Small intestine (tissue), 16 donors: ENCODE measurements at places on chromosomes 4 and X.
A peak's percentile ranks its signal among the peaks of the same experiment; 100 is the strongest.

GRCh38 chrX:19443869-19444526 lies 71.3 kb downstream of the MAP3K15 start:
- no peaks in the 10 kb centered on the region for H3K36me3 ChIP-seq
- DNase-seq: no peak
- H3K4me3 ChIP-seq: no peak overlapping the region

- no peak for DNase-seq
- H3K36me3 ChIP-seq: no peaks in the 10 kb centered on the region
These were observed 62.4 kb downstream of the LIMCH1 start for GRCh38 chr4:41600243-41600912.

DNA sequence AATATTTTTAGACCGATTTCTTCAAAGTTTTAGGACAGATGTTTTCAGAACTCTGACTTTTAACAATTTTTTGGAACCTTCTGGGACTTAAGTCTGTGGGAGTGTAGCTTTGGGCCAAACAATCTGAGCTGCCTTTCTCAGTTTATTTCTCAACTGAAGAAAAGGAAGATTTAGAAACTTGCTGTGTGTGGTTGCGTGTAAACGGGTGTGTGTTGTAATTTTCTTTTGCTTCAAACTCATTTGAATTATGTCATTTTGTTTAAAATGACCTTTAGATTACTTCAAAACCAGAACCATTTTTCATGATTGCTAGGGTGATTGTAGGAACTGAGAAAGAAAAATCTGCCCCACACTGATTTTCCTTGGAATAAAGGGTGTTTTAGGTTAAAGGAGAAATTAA lies 577.7 kb upstream of the GALNTL6 start:
- H3K4me3 ChIP-seq: no peak overlapping the region
- no peaks in the 10 kb centered on the region for H3K36me3 ChIP-seq
- no peak overlapping the region for H3K27ac ChIP-seq

- no peaks in the 10 kb centered on the region for H3K4me1 ChIP-seq
- H3K27me3 ChIP-seq: no peaks in the 10 kb centered on the region
- no peak for DNase-seq
- H3K4me3 ChIP-seq: no peak overlapping the region
- H3K36me3 ChIP-seq: no peaks in the 10 kb centered on the region
These were observed 875.0 kb upstream of the PRKX start for GRCh38 chrX:4588466-4588865.

- no peak overlapping the region for H3K27ac ChIP-seq
- DNase-seq: no peak
- no peak overlapping the region for H3K4me3 ChIP-seq
These were observed 500.1 kb downstream of the PCDH18 start for GRCh38 chr4:137032222-137032621.

DNA sequence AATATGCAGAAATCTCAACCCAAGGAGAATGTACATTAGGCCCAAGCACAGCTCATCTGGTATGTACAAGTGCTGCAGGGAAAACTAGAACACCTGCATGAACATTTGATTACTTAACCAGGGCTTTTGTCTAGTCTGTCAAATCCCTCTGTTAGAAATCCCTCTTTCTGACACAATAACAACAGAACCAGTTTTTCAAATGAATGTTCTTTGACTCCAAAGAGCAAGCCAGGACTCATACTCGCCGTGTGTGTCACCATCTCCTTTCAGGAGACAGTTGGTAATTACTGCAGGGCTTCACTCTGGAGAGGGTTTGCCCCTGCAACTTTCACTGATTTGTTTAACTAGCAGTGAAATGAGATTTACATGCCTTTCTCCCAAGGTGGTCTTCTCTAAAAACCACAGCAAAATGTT lies 143.0 kb upstream of the FAM241A start:
- peak; percentile 7 for DNase-seq
- H3K4me1 ChIP-seq: peaks cover 3% of the 10 kb centered on the region
- H3K27ac ChIP-seq: no peak overlapping the region
- no peaks in the 10 kb centered on the region for H3K27me3 ChIP-seq
- H3K36me3 ChIP-seq: no peaks in the 10 kb centered on the region

DNA sequence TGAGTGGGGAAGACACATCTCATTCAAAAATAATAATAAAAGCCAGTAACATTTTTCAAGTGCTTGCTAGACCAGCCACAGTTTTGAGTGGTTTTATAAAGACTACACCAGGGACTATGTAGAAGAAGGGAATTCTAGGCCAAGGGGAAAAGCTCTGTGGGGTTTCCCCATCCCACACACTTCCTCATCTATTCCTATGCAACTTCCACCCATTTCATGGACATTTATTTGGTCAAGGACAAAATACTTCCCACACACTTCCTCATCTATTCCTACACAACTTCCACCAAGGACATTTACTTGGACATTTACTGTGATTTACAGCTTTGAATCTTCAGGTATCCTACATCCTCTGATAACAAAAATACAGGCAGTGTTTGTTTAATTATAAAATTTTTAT lies 86.5 kb upstream of the KLF3 start:
- no peaks in the 10 kb centered on the region for H3K36me3 ChIP-seq
- H3K4me3 ChIP-seq: no peak overlapping the region
- peaks cover 2% of the 10 kb centered on the region for H3K4me1 ChIP-seq
- H3K27ac ChIP-seq: no peak overlapping the region
- no peaks in the 10 kb centered on the region for H3K27me3 ChIP-seq

- H3K4me3 ChIP-seq: no peak overlapping the region
- H3K4me1 ChIP-seq: peaks cover 2% of the 10 kb centered on the region
- H3K36me3 ChIP-seq: no peaks in the 10 kb centered on the region
- H3K27me3 ChIP-seq: no peaks in the 10 kb centered on the region
- H3K27ac ChIP-seq: no peak overlapping the region
These were observed 10.2 kb upstream of the HPGD start for GRCh38 chr4:174532445-174532844.

DNA sequence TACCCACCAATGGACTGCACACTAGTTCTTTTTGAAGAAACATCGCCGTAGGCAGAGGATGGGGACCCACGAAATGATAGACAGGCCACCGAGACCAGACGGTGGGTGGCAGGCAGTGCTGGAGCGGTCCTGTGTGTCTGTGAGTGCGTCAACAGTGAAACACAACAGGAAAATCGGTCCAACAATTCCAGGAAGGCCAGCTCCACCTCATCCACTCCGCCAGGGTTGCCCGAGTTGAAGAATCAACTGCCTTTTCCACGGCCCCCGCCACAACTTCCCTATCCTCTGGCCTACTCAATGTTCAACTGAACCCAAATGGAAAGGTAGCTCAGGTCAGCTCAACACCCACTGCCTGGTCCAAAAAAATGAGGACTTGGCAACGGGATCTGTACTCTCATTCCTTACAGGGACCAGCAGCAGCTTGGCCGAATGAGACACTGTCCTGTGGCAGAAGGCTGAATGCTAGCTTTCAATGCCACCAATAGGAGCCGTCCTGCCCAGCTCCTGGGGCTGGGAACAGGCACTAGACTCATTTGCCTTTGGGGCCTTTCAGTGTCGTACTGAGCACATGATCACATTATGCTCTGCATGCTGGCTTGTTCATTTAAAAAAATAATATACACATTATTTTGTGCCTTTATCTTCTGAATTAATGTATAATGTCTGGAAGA lies 43.5 kb downstream of the MID1 start:
- H3K27me3 ChIP-seq: no peaks in the 10 kb centered on the region
- H3K27ac ChIP-seq: no peak overlapping the region
- no peaks in the 10 kb centered on the region for H3K36me3 ChIP-seq
- H3K4me1 ChIP-seq: no peaks in the 10 kb centered on the region

GRCh38 chr4:22874334-22874912 lies 181.7 kb downstream of the GBA3 start:
- no peak for DNase-seq
- H3K36me3 ChIP-seq: no peaks in the 10 kb centered on the region
- no peaks in the 10 kb centered on the region for H3K27me3 ChIP-seq
- H3K4me3 ChIP-seq: no peak overlapping the region

- H3K4me1 ChIP-seq: peaks cover 11% of the 10 kb centered on the region
- no peak overlapping the region for H3K27ac ChIP-seq
- H3K27me3 ChIP-seq: no peaks in the 10 kb centered on the region
- no peak overlapping the region for H3K4me3 ChIP-seq
- peaks cover 3% of the 10 kb centered on the region for H3K36me3 ChIP-seq
These were observed 2.1 kb downstream of the SEPTIN11 start for GRCh38 chr4:76951672-76952010.

DNA sequence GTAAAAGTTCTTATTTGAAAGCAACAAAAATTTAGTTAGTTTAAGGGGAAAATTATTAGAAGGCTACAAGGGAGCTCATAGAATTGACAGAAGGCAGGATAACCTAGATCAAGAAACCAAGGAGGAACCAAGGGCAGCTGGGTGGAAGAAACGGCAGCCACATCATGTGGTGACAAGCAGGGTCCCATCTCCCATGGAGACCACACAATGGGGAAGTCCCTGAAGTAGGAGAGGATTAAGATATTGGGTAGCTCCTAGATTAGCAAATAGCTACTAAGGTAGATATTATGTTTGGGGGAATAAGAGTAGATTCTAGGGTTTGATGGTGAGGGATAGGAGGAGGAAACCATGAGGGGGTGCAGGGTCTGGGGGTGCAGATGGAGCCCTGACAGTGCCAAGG lies 48.0 kb upstream of the TMEM154 start:
- H3K4me3 ChIP-seq: no peak overlapping the region
- no peaks in the 10 kb centered on the region for H3K36me3 ChIP-seq
- no peaks in the 10 kb centered on the region for H3K27me3 ChIP-seq

DNA sequence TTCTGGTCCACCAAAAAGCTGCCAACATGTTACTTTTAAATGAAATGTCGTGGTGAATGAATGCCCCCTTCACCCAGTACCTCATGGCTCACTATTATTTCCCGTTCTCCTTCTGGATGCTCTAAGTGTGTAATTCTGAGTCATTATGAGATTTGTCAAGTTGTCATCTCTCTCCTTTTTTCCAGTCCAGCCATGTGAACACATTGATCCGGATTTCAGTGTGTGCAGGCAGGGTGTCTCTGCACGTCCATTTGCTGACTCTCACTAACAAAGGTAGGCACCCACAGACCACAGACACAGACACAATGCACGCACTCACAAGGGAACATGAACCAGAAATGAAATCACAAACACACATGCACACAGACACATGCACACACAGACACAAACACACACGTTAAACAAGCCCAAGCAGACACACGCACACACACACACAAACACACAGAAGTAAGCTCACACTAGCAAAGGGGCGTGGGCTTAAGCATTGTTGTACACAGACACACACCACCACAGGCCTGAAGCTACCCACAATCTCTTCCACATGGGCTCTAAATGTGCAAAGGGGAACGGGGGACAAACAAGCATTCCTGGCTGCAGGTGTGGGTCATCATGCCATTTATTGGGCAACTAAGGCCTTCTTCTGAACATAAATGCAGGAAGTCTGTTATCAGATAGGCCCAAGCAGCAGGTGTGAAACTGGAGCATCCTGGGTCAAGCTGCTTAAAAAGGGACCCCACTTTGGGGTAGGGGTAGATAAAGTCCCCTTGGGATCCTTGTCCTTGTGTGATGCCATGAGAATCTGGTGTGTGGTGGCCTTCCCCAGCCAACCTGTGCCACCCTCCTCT lies 58.1 kb downstream of the NBDY start:
- no peak overlapping the region for H3K27ac ChIP-seq
- peaks cover 23% of the 10 kb centered on the region for H3K36me3 ChIP-seq
- H3K27me3 ChIP-seq: no peaks in the 10 kb centered on the region

- no peaks in the 10 kb centered on the region for H3K4me1 ChIP-seq
- no peaks in the 10 kb centered on the region for H3K27me3 ChIP-seq
- DNase-seq: no peak
- no peaks in the 10 kb centered on the region for H3K36me3 ChIP-seq
These were observed 52.9 kb upstream of the HPGDS start for GRCh38 chr4:94395562-94395961.

DNA sequence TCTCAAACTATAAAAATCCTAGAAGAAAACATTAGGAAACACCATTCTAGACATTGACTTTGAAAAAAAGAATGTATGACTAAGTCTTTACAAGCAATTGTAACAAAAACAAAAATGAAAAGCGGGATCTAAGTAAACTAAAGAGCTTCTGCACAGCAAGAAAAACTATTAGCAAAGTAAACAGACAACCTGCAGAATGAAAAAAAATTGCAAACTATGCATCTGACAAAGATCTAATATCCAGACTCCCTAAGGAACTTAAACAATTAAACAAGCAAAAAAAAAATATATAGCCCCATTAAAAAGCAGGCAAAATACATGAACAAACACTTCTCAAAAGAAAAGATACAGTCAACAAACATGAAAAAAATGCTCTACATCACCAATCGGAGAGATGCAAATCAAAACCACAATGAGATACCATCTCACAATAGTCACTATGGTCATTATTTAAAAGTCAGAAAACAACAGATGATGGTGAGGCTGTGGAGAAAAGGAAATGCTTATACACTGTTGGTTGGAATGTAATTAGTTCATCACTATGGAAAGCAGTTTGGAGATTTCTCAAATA lies 168.1 kb downstream of the EPHA5 start:
- H3K4me1 ChIP-seq: no peaks in the 10 kb centered on the region
- H3K4me3 ChIP-seq: no peak overlapping the region
- no peaks in the 10 kb centered on the region for H3K27me3 ChIP-seq
- DNase-seq: no peak

- H3K4me1 ChIP-seq: no peaks in the 10 kb centered on the region
- no peaks in the 10 kb centered on the region for H3K36me3 ChIP-seq
- H3K27ac ChIP-seq: no peak overlapping the region
- no peak for DNase-seq
These were observed 496.9 kb downstream of the RAB28 start for GRCh38 chr4:12987284-12987683.

- no peaks in the 10 kb centered on the region for H3K36me3 ChIP-seq
- H3K27ac ChIP-seq: no peak overlapping the region
- no peak overlapping the region for H3K4me3 ChIP-seq
- H3K4me1 ChIP-seq: no peaks in the 10 kb centered on the region
These were observed 469.5 kb downstream of the GBA3 start for GRCh38 chr4:23162275-23162674.

- no peaks in the 10 kb centered on the region for H3K27me3 ChIP-seq
- H3K36me3 ChIP-seq: no peaks in the 10 kb centered on the region
- no peak overlapping the region for H3K27ac ChIP-seq
- H3K4me1 ChIP-seq: peaks cover 3% of the 10 kb centered on the region
- H3K4me3 ChIP-seq: no peak overlapping the region
These were observed 165.2 kb upstream of the SLC7A11 start for GRCh38 chr4:138407329-138407728.

- H3K27ac ChIP-seq: no peak overlapping the region
- no peaks in the 10 kb centered on the region for H3K4me1 ChIP-seq
- no peak overlapping the region for H3K4me3 ChIP-seq
- H3K27me3 ChIP-seq: no peaks in the 10 kb centered on the region
- no peak for DNase-seq
These were observed 135.8 kb upstream of the FRG1 start for GRCh38 chr4:189804894-189805293.
